ENCODE measurements at places on chromosomes 3 and 15. TPM values are rescaled to one million over a fixed set of nuclear protein-coding genes. Genes with fewer than 3 reads are reported as not detected.

DNA sequence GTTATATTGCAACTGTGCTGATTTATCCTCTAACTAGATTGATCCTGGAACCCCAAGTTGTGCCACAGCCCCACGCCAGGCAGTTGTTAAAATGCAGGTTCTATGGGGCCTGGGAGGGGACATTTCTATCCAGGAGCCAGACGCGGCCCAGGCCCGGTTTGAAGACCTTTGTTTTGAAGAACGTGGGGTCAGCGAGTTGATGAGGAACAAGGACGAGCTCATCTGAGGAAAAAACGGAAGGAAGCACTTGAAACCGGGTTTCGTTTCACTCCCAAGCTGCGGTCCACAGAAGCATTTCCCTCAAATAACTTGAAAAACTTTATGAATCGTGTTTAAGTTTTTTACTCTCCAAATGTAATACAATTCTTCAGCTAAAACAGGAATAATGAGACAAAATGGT lies 76.4 kb downstream of the CHSY1 start:
- H3K4me3 ChIP-seq: no peak overlapping the region
- H3K27me3 ChIP-seq: no peaks in the 10 kb centered on the region
- no peak overlapping the region for H3K27ac ChIP-seq
- DNase-seq: no peak
- H3K4me1 ChIP-seq: no peaks in the 10 kb centered on the region

- no peaks in the 10 kb centered on the region for H3K27me3 ChIP-seq
- no peak overlapping the region for H3K27ac ChIP-seq
- no peak for DNase-seq
Measured at GRCh38 chr3:100209948-100210771, 50.6 kb upstream of the TBC1D23 start.

GRCh38 chr15:90807074-90807785 lies 61.2 kb upstream of the FURIN start:
- no peaks in the 10 kb centered on the region for H3K36me3 ChIP-seq
- no peaks in the 10 kb centered on the region for H3K4me1 ChIP-seq
- no peaks in the 10 kb centered on the region for H3K27me3 ChIP-seq
- no peak for DNase-seq
- no peak overlapping the region for H3K27ac ChIP-seq

- no peaks in the 10 kb centered on the region for H3K36me3 ChIP-seq
- peak overlapping the region; percentile 51 for H3K27ac ChIP-seq
- H3K4me3 ChIP-seq: no peak overlapping the region
- H3K4me1 ChIP-seq: peaks cover 6% of the 10 kb centered on the region
- no peak for DNase-seq
Measured at GRCh38 chr3:48555231-48555948, 1.2 kb downstream of the PFKFB4 start.

DNA sequence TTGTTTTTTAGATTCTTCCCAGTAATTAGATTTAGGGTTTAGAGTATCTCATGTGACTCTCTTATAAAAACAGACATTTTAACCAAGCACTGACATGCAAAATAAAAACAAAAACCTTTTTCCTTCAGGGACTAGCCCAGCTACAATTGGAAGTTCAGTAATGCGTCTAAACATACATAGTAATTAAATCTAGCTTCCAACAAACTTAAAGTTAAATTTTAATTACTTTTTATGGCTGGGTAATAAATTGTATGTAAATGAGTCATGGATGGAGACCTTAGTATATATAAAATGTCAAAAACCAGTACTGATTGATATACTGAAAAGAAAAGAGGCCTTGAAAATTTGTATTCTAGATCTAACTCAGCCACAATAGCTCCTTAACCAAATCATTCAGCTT lies 43.6 kb upstream of the AP4E1 start:
- H3K27ac ChIP-seq: no peak overlapping the region
- no peaks in the 10 kb centered on the region for H3K4me1 ChIP-seq
- DNase-seq: no peak
- no peaks in the 10 kb centered on the region for H3K36me3 ChIP-seq
- no peaks in the 10 kb centered on the region for H3K27me3 ChIP-seq

The KNSTRN gene
- 42.8 TPM for total RNA-seq

The MB21D2 gene
- 1.1 TPM for total RNA-seq

The MOBP gene
- total RNA-seq: not detected

The INKA1 gene
- total RNA-seq: 1.7 TPM

The RAB5A gene
- 75.3 TPM for total RNA-seq
